Activated naive CD8-positive, alpha-beta T cell treated with anti-CD3 and anti-CD28 coated beads for 36 hours (primary cell): ENCODE measurements at places on chromosomes 11 and 22.

DNA sequence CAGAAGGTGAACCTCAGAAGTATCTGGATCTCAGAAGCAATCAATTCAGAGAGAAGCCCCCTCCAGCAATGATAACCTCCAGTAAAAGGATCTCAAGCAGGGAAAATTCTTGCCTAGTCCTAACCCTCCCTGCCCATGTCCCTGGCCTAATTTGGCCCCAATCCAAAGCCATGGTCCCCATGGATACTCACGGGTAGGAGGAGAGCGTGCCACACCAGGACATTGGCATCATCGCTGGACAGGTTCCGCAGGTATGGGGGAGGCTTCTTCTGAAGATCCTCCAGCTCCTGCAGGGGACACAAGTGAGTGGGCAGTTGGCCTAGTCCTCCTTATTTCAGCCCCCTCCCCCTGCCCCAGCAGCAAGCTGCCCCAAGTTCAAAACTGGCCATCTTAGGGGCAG, 7.3 kb downstream of the UBE2L6 start:
- no peak for DNase-seq

DNA sequence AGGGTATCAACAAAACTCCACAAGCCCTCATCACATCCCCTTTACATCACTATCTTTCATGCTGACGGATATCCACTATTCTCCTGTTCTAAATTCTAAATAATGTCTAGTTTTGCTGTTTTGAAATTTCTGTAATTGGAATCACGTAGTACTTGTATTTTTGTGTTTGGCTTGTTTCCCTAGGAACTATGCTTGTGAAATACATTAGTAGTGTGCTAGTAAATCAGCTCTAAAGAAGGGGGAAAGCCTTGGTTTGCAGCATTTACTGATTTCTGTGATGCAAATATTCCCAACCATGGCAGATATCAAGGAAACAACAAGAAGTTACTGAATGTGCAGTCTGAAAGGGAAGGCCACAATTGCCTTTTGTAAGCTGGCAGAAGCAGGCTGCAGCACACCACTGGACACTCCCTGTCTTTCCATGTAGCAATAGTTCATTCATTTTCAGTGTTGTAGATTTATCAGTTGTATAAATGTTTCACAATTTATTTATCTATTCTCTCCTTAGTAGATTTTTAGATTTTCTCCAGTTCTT, 4.7 kb upstream of the FOLH1 start:
- DNase-seq, result no peak

DNA sequence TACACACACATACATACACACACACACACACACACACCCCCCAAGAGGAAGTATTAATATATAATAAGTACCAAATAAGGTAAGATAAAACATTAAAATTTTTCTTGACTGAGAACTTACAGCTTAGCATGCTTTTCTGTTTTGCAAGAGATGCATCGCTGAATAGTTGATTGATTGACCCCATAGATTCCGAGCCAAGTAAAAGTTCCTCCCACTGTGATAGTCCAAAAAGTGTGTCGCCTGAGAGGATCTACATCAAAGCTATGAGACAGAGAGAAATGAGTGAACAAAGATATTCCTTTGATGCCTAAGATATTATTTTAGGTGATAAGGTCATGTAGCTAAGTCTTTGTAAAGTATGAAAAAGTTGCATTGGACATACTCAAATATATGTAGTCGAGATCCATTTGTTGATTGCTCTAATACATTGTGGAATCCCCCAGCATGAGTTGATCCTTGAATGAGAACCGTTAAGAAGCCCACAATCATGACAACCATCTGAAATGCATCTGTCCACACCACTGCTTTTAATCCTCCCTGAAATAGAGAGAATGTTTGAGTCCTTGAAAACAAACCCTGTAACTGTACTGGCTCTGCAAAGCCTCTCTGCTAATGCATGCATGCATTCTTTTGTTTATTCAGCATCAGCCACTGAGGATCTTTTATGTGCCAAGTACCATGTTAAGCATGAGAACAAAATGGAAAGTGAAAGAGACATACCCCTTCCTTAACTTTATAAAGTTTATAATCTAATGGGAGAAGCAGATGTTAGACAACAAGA, 18.3 kb downstream of the SLC5A12 start:
- DNase-seq, result no peak

GRCh38 chr11:69368119-69368880, 74.3 kb downstream of the MYEOV start:
- DNase-seq, result no peak

DNA sequence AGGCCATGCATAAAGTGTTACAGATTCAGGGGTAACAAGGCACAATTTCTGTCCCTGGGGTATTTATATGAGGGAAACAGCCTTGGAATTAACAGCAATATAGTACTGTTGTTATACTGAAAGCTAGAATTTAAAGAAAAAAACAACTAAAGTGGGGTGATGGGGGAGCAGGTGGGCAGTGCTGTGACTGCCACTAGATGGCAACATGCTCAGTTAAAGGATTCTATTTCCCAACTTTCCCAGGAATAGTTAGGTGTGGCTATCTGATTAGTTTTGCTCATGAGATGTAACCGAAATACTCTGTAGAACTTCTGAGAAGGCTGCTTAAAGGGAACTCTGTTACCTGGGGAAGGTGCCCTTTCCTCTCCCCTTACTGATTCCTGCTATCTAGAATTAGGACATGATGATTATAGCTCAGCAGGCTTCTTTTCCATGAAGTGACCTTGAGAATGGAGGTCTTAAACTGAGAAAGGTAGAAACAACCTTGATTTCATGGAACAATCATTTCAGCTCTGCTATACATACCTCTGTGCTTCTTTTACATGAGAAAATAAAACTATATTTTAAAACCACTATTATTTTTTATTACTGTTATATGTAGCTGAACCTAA, 102.6 kb downstream of the RELT start:
- DNase-seq, result no peak

DNA sequence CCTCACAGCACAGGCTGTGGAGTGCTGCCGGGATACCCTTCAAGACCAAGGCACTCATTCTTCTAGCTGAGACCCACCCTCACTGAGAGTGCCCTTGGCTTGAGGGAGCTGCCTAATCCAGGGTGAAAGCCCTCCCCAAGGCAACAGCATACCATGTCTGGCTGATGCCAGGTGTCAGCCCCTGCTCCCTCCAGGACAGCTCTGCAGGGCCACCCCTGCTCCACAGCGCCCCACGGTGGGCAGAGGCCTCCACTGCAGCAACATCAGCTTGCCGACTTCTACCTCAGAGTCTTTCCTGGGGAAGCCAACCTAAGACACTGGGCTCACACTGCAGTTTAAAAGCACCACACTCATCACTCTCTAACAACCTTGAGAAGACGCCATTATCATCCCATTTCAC, 29.0 kb downstream of the TTLL1 start:
- peak; percentile 53 for DNase-seq

DNA sequence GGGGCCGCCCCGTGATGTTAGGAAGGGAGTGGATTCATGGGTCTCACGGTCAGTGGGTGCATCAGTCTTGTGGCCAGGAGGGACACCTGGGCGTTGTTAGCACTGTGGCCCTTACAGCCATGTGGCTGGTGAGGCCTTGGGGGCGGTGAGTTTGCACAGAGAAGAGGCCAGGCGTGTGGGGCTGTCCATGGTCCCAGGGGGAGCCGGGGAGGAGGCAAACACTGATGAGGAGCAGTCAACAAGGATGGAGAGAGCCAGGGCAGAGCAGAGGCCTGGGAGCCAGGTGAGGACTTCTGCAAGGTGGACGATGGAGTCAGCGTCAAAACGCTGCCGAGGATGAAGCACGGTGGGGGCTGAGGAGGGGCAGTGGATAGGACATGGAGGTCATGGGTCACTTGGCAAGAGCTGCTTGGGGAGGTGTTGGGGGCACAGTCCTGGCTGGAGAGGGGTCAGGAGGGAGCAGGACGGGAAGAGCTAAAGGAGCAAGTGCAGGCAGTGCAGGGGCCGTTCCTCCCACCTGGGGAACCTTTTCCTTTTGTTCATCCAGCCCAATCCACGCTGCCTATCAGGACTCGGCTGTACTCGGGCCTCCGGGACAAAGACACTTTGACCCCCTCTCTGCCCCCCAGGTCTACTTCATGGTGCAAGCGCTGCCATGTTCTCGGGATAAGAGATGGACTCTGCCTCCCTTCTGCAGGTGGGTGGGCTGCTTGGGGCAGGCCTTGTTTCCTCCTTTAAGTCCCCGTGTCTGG, 801.1 kb downstream of the TBC1D22A start:
- no peak for DNase-seq

DNA sequence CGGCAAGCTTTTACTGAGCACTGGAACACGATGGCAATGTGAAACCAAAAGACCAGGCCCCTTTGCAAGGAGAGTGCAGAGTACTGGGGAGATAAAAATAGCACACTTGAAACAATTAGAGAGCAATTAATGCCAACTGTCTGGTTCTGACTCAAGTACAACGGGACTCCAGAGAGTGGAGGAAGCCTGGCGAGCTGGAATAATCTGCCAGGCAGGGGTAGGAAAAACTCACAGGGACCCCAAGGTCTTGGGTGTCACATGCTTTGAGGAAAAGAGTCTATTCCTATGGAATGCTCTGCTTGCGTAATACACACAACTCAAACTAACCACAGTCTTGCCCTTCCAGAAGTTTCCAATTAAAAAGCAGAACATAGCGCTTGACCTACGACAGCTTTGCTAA, 113.0 kb upstream of the CLMP start:
- no peak for DNase-seq

GRCh38 chr11:95655536-95655935, 134.0 kb downstream of the FAM76B start:
- DNase-seq, result no peak

DNA sequence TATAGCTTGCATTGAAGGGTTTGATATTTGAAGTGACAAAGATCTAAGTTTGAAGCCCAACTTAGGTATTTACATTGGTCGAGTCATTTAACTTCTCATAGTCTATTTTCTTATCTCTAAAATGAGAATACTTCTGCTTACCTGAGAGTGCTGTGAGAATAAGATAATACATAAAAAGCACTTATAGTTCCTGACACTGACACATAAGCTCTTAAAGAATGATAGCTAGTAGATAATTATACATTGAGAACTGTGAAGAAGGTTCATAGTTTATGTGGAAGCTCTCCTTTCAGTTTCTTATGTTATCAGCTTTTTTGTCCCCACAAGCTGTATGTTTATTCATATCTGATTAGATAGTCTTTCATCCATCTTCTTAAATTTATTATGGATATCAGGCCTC, 4.8 kb downstream of the PPME1 start:
- DNase-seq, result no peak

GRCh38 chr11:60657888-60658287, 41.5 kb upstream of the MS4A8 start:
- DNase-seq, result no peak

- peak; percentile 69 for DNase-seq
Observed at GRCh38 chr11:32829680-32830412, at the start of gene PRRG4. TSS of gene PRRG4 (plus strand) at chr11:32829927. CDS start at chr11:32830530, 603 bp downstream.

DNA sequence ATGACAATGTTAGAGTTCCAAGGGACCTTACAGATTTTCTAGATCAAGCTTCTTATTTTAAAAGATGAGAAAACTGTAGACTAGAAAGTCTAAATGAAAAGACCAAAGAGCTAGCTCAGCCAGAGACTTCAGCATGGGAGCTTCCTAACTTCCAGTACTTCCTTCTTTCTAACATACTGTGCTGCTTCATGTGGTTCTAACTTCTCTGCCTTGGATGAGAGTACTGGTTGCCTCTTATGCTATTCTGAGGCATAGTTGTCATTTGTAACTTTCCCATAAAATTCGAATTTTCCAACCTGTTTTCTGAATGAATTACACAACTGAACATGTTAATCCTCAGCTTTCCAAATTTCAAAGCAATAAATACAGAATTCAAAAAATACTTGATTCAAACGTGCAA, 1.8 kb downstream of the MTMR2 start:
- no peak for DNase-seq

GRCh38 chr11:17528181-17528691, 16.0 kb downstream of the USH1C start:
- peak; percentile 45 for DNase-seq

- no peak for DNase-seq
Observed at GRCh38 chr11:126403658-126404057, 48.2 kb downstream of the ST3GAL4 start.

DNA sequence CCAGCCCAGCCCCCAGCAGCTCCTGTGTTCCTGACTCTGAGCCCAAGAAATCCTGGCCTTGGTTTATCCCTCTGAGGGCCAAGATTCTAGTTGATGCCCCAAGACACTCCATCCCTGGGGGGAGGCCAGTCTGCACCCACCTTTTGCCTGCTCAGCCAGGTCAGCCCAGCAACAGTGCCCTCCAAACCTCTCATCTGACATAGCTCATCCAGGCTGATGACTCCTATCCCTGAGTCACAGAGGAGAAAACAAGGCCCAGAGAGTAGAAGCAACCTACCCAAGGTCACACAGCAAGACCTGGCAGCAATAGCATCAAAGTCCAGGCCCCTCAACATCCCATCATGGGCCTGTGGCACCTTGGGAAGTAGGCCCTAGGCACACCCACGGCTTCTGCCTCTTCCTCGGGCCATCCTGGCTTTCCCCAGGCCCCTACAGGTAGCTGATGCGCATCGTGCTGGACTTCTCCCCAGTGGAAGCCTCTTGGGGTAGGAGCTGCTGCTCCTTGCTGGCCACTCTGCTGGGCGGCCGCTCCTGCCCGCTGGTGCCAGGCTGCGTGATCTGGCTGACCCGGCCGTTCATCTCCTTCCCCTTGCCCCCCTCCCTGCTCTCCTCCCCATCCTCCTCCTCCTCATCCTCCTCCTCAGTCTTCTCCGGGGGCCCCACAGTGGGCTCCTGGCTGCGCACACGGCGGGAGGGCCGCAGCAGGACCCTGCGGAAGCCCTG, 6.0 kb downstream of the SSTR3 start:
- DNase-seq, result no peak

GRCh38 chr22:30198921-30199320, 47.6 kb downstream of the LIF start:
- DNase-seq, result no peak

- no peak for DNase-seq
Observed at GRCh38 chr11:120626791-120627190, 115.2 kb downstream of the GRIK4 start.
